LoVo (cell line): ENCODE measurements at places on chromosomes 1 and 21.

- no peak for DNase-seq
Observed at GRCh38 chr1:155254714-155255242, 505 bp downstream of the ENTREP3 start.

- DNase-seq: no peak
Observed at GRCh38 chr21:46554431-46555224, 50.3 kb downstream of the S100B start.

- DNase-seq: no peak
Observed at GRCh38 chr1:6245869-6246496, 2.0 kb downstream of the HES3 start.

DNA sequence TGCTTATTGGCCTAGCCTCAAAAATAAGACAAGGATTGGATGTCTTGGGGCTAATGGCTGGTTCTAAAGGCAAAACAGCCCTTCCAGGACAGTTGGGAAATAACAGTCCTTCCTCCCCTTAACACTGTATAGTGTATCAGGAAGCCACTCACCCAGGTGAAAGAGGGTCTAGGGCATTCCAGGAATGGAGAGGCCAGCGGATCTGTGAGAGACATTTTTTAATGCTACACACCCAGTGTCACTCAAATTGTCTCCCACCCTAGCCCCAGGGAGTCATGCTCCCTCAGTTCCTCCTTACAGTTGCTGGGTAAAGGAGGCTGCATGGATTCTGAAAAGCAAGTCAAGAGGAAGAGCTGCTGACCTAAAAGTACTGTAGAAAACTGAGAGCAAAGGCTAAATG is 24.1 kb upstream of the EXO1 start:
- no peak for DNase-seq

DNA sequence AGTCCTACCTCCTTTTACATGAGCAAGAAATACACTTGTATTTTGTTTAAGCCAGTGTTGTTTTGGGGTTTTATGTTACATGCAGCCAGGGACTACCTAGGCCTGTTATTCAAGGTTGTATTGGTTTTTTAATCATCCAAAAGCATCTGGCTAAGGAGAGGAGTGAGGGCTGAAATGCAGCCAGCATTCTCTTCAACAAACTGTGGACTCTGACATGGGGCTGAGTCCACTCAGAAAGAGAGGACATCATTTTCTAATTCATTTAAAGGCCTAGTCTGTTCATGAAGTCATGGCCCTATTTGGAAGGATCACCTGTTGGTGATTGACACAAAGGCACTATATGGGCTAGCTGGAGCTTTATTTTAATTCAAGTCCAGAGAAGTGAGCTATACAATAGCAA is 190.4 kb downstream of the TTLL7 start:
- DNase-seq: no peak

DNA sequence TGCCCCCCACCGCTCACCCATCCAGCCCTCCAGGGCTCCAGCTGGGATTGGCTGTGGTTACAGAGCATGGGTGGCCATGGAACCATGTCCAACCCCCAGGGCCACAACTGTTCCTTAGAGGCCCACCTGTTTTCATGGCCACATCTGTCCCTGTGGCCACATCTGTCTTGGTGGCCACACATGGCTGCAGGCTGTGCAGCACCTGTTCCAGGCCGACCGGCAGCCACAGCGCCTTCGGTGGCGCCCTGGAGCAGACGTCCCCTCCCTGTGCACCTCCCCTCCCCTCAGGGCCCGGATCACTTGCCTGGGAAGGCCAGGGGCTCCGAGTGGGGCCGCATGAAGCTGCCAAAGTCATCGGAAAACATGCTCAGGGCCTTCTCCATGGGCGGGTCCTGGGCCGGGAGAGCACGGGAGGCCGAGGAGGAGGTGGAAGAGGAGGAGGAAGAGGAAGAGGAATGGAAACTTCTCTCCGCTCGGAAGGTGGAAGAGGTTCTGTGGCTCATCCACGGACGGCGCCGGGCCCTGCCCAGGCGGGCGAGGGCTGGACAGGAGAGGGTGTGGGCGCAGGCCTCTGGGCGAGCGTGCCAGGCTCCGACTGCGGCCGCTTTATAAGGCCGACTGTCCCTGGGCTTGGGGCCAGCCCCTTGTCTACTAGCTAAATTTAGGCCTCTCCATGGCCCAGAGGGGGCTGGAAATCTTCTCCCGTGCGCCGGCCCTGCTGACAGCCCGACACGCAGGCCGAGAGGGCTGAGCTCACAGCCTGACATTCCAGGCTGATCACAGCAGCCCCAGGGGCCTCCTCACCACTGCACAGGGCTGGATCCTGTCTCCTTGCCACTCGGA is at the start of gene HSPB7:
TSS of gene HSPB7 (minus strand) at position 583 of the 843 bp plus-strand sequence. CDS start at position 503, 80 bp downstream.
- no peak for DNase-seq

GRCh38 chr1:215118081-215118480 is 35.5 kb downstream of the KCNK2 start:
- DNase-seq: no peak

GRCh38 chr1:54256522-54257345 is 56.8 kb downstream of the MRPL37 start:
- no peak for DNase-seq

GRCh38 chr1:54012863-54013262 is 5.1 kb downstream of the LDLRAD1 start:
- no peak for DNase-seq

GRCh38 chr1:44801491-44802305 is 1.5 kb downstream of the PLK3 start:
- DNase-seq: no peak

DNA sequence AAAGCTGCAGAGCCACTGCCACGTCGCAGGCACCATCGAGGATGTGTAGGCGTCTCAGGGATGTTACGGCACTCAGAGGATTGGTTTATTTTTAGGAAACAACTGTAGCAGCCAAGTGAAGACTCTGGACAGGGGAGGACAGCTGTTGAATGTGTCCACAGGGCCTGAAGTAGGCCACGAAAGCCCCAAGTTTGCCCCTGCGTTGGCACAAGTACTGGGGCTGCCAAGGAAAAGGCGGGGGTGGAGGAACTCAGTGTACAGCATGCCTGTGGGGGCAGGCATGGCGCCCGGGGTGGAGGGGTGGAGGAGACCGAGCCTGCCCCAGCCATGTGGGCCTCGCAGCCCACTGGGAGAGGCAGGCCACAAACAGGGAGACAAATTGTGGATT is 89.7 kb downstream of the ADARB1 start:
- DNase-seq: no peak

DNA sequence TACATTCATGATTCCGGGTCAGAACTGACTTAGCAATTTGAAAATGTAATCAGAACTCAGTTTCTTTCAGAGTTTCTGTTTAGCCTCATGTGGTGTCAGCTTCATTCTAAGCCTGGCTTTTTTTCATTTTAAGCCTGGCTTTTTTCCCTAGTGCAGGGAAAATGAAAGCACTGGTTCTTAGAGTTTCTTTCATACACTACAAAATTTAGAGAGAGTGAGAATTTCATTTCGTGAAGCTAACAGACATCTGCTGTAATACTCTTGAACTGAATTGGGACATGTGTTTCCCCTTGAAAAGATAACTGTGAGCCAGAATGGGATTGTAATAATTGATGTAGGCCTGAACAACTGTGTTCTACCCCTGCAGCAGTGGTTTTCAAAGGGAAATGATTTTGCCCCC is 95.3 kb upstream of the KIAA0040 start:
- no peak for DNase-seq

DNA sequence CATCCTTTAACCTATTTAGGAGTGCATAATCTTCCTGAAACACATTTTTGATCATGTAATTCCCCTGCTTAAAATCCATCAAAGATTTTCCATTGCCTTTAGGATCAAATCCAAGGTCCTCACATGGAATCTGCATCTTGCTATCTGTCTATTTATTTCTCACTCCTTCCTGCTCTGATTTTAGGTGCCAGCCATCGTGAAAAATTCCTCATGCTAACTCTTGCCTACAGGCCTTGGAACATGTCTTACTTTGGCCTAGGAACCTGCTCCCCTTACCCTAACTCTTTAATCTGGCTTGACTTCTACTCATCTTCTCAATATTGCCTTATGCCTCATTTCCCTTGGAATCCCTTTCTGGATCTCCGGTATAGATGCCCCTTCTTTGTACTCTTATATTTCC is 1074.3 kb downstream of the TTLL7 start:
- no peak for DNase-seq

GRCh38 chr1:155006601-155007101 is 4.0 kb downstream of the ZBTB7B start:
- no peak for DNase-seq

DNA sequence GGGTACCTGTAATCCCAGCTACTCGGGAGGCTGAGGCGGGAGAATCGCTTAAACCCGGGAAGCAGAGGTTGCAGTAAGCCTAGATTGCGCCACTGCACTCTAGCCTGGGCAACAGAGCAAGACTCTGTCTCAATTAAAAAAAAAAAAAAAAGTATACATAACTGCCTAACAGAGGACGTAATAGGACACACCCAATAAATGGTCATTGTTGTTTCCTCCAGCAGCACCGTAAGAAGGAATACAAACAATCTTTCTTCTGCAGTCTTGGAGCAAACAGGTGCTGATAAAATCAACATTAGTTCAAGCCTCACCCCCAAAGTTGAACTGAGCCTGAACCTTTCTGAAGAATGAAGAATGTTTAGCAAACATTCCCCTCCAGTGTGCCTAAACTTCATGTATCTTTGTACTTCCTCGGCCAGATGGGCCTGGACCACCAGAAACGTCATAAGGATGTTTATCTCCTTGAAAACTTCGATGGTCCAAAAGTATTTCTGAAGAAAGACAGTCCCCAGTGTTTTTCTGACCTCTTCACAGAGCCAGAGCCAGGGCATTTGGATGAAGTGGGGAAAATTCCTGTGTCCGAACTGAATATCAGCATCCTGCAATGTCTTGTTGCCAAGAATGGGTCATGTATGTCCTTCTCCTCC is 136.8 kb upstream of the F3 start:
- no peak for DNase-seq

DNA sequence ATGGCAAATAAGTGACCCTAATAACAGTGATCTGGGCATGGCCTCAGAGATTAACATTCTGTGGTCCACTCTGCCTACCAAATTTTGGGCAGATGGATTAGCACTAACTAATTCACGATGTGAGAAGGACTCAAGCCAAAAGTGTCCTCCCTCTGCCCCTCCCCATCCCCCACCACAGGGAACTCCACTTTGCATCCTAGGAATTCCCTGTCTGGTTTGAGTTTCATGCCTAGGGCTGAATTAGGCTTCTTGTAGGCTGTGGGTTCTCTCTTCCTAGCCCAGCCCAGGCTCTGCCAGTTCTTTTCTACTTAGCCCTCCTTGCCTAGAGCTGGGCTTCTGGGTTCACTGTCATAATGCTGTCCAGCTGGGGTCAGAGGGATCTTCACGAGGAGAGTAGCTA is 64.1 kb downstream of the ATP2B4 start:
- DNase-seq: no peak

- DNase-seq: no peak
Observed at GRCh38 chr21:42313501-42313969, 1.7 kb downstream of the TFF3 start.

GRCh38 chr1:30473922-30474817 is 249.2 kb downstream of the MATN1 start:
- DNase-seq: no peak

DNA sequence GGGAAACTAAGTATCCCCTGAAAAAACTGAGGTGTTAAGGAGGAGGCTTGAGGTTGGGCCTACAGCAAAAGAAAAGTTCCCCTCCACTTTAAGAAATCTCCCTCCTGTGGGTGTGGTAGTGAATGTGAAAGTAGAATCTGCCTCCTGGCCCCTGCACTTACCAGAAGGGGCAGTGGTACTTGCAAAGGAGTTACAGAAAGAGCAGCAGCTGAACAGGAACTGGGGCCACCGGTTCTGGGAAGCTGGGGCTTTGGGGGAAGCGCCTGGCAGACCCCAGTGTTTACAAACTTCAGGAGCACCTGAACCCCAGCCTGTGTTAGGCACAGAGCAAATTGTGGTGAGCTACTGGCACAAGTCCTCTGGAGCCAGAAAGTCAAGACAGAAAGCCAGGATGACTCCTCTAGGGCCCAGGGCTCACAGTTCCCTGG is 250.2 kb upstream of the FGGY start:
- DNase-seq: no peak

GRCh38 chr1:209618756-209619420 is 33.3 kb downstream of the LAMB3 start:
- no peak for DNase-seq

- no peak for DNase-seq
Observed at GRCh38 chr1:30879940-30880677, 28.4 kb downstream of the SDC3 start.

DNA sequence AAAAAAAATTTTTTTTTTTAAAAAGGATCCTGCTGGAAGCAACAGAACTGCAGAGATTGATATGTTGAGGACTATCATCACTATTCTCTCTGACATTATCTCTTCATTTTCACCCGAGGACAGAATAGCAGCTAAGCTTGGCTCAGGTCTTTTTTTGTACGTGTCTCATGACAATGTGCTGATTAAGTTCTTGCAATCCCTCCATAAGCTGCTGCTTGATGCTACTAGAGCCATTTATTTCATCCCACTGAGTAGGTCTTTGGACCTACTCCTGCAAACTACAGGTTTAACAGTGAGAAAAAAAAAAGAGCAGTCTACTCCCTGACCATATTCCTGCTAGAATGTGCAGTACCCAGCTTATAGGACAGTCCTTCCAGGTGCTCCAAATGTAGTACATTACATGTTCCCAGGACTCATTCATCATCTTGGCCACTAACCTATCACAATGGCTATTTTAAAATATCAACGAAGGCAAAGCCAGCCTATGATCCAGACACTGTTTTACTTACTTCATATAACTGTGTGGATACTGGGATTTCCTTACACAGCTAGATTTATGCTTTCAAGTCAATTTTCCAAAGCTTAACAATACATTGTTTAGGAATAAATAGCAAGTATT is 54.1 kb downstream of the ARHGAP29 start:
- DNase-seq: no peak

GRCh38 chr1:238826891-238827290 is 559.5 kb upstream of the CHRM3 start:
- no peak for DNase-seq

DNA sequence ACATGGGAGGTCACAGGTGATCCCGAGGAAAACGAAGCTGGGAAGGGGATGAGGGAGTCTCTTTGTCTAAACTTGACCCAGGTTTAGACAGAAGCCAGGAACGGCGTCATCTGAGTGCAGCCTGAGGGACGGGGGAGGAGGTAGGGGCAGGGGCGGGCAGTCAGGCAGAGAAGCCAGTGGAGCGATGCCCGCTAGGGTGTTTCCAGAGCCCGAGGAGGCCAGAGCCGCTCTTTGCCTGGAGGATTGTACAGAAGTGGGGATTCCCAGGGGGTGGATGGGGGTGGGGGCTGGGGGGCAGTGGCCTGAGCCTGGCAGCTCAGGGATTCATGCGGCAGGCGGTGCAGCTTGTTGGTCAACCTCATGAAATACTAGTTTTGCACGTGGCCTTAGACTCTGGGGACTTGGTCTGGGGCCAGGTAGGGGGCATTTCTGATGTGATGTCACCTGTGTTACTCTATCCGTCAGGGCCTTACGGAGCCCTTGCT is 58.4 kb downstream of the VPS26C start:
- no peak for DNase-seq

DNA sequence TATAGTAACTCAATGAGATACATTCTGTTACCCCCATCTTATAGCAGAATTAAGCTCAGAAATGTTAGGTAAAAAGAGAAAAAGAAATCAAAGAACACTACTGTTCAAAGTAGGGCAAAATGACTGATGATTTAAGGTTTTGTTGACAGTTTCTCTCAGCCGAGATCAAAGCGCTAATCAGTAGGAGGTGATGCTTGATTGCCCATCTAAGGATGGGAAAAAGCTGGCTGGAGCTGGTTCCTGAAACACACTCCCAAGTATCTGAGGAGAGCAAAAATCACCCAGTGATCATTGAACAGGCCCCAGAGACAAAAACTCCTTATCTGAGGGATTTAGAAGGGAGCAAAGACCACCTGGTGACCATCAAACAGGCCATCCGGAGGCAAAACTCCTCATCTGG is 64.5 kb upstream of the CSF1 start:
- DNase-seq: no peak
